ENCODE measurements at places on chromosomes 12 and 14.

DNA sequence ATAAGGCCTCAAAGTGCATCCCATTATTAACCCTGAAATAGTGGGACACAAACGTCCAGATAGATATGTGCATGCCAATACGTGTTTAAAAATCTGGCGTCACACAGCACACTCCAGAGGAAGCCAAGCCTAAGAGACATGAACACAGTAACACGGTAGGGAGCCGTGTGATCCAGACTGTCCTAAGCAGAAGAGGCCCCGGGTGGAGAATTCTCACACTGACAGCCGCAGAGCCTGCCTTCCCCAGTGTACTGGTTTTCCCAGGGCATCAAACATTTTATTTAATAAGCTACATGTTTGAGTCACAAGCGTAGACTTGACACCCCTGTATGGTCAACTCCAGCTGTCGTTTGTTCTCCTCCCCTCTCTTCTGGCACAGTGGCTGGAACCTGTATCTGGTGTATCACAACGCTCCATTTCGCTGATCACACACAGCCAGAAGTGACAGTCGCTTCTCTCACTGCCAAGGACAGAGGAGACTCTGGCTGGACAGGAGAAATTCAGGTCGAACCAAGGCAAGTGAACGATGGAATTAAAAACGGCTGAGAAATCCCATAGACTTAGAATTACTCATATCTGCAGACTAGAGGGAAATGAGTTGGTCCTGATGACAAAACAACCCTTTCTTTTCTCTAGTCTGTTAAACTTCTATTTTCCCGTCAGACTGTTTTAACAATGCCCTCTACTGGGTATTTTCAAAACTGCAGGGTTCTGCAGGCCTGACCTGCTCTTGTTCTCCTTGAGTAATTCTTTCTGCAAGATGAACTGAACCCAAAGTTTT is 359.9 kb downstream of the RGS6 start:
- no peak for DNase-seq

- DNase-seq: no peak
Measured at GRCh38 chr14:91953170-91953985, 5.9 kb upstream of the FBLN5 start.

DNA sequence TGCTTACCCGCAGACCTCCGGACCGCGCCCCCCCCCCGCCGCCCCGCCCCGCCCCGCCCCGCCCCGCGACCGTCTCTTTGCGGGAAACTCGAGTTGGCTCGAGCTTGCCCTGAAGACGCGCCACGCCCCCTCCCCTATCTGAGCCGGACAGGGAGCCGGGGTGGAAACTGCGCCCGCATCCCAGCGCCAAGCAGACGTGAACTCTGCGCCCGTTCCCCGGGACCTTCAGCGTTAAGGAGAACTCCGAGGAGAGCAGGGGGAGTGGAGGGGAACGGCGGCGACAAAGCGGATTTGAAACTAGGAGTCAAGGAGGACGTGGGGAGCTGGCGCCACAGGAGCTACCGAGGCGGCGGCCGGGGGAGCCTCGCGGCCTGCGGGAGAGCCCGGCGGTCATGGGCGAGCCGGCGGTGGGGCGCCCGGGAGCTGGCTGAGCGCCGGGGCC is at the start of gene KCNK13:
TSS of gene KCNK13 (plus strand) at position 310 of the 442 bp plus-strand sequence. CDS start 212 bp downstream, outside the sequence.
- DNase-seq: no peak

- DNase-seq: no peak
Measured at GRCh38 chr12:47356129-47356700, 276.5 kb upstream of the AMIGO2 start.

- DNase-seq: no peak
Measured at GRCh38 chr12:3929875-3930615, 56.8 kb upstream of the PARP11 start.

GRCh38 chr12:3790642-3791041 is 37.7 kb upstream of the CRACR2A start:
- DNase-seq: no peak

GRCh38 chr12:115979351-115979750 is 298.1 kb downstream of the MED13L start:
- DNase-seq: no peak

GRCh38 chr12:97542666-97543280 is 80.2 kb downstream of the RMST start:
- DNase-seq: no peak

GRCh38 chr14:52780893-52781292 is 10.5 kb downstream of the GNPNAT1 start:
- no peak for DNase-seq

DNA sequence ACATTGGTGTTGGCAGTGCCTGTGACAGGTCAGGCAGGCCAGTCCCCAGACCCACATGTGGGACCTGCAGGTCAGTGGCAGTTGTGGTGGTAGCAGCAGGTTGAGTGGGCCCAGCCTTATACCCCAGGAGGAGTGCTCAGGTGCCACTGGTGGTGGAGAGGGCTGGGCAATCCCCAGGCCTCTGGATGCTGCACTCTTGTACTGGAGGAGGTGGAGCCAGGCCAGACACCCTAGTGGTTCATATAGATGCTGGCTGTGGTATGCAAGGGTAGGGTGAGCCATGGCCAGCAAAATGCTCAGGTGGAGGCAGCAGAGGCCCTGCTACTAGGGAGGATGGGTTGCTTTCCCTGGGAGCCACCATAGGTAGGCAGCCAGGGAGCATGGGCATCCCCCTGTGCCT is 190.4 kb upstream of the TMPO start:
- DNase-seq: no peak

- DNase-seq: peak; percentile 12
Measured at GRCh38 chr12:51886021-51886710, 1.7 kb upstream of the ANKRD33 start.

DNA sequence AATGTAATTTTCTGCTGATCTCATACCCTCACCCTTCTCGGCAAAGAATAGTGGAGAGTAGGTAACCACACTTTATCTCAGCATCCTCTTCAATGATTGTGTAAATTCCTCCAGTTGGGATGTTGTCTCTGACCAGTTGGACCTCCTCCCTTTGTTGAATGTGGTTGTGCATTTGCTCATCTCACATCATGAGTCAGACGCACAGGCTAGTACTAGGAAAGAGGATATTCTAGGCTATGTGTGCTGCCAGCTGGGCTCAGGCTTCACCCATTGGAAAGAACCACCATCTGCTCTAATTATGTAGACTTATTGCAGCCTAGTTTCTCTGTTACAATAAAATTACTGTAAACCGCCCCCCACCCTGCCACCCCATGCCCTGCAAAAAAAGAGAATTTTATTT is 90.3 kb downstream of the LMO3 start:
- no peak for DNase-seq
